ENCODE measurements at places on chromosomes 16 and 17.

GRCh38 chr17:42193969-42194899 lies at the start of gene GHDC:
Gene GHDC (minus strand): TSS chr17:42194494. CDS start chr17:42193581, 913 bp downstream.
- peak; percentile 51 for DNase-seq

DNA sequence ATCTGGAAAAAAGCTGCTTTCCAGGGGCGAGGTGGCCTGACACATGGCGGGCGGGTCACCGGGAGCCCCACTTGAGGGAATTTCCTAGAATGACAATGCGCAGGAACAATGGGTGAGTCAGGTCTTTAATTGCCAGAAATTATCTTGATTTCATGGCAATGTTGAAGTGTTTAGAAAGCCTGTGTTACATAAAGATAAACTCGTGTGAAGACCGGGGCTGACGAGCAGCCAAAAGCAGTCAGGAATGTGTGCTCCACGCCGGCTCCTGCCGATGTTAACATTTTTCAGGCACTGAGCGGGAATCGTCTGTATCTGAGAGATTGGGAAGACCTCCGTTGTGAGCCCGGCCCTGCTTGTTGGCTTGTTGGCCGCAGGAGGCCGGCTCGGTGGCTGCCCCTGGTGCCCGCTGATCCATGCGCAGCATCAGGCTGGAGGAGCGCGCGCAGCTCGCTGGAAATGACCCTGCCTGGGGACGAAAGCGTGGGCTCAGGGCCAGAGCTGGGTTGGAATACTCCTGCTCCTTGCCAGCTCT lies 353.1 kb downstream of the FOXL1 start:
- DNase-seq, result no peak

GRCh38 chr17:69057280-69057679 lies 3.4 kb downstream of the ABCA9 start:
- no peak for DNase-seq

DNA sequence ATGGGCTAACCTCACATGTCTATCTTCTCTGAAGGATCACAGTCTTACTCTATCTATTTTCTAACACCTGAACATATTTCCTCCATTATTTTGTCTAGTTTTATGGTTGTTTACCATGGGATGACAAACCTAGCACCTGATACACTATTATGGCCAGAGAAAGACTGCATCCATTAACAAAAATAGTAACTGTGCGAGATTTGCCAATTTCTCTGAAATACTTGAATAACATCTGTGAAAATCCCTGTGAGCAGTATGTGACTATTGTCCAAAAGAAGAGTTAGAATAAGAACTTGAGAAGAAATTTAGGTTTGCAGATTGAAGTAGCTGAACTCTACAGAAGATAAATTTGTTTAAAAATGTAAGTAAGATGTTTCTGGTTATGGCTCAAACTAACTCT lies 142.0 kb upstream of the CDH11 start:
- DNase-seq, result no peak

- DNase-seq, result no peak
These were observed 18.4 kb downstream of the HSD11B2 start for GRCh38 chr16:67449336-67449735.

GRCh38 chr16:89118361-89119165 lies 24.9 kb downstream of the ACSF3 start:
- DNase-seq, result no peak

GRCh38 chr16:79217375-79218011 lies 383.0 kb downstream of the MAF start:
- no peak for DNase-seq

DNA sequence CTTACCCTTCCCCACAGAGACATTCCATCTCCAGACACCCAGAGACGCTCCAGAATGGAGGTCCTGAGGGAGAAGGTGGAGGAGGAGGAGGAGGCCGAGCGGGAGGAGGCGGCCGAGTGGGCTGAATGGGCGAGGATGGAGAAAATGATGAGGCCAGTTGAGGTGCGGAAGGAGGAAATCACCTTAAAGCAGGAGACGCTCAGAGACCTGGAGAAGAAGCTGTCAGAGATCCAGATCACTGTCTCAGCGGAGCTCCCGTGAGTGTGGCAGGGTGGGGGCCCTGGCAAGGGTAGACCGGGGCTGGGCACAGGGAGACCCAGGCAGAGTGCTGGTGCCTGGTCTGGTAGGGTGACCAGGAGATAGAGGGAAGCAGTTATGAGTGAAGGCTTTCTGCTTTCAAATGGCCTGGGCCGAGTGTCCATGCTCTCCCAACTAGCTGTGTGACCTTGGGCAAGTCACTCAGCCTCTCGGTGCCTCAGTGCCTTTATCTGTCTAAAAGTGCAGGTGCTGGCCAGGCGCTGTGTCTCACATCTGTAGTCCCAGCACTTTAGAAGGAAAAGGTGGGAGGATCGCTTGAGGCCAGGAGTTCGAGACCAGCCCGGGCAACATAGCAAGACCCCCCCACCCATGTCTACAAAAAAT lies 3.4 kb downstream of the DRC7 start:
- DNase-seq, result no peak

DNA sequence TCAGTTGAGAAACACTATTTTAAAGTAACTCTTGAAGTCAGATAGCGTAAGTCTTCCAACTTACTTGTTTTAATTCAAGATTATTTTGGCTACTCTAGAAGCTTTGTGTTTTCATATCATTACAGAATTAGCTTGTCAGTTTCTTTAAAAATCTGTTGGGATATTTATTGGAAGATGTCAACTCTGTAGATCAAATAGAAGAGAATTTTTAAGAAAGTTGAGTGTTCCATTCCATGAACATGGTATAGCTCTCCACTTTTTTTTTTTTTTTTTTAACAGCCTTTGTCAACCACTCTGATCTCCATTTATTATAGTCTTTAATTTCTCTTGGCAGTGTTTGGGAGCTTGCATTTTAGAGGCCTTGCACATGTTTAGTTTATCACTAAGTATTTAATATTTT lies 28.7 kb downstream of the NLK start:
- no peak for DNase-seq

GRCh38 chr16:86355531-86355930 lies 154.8 kb upstream of the FOXF1 start:
- DNase-seq, result no peak
